ENCODE measurements at places on chromosomes 6 and 20.

GRCh38 chr6:153849072-153849779 is 189.8 kb upstream of the OPRM1 start:
- DNase-seq, result no peak

DNA sequence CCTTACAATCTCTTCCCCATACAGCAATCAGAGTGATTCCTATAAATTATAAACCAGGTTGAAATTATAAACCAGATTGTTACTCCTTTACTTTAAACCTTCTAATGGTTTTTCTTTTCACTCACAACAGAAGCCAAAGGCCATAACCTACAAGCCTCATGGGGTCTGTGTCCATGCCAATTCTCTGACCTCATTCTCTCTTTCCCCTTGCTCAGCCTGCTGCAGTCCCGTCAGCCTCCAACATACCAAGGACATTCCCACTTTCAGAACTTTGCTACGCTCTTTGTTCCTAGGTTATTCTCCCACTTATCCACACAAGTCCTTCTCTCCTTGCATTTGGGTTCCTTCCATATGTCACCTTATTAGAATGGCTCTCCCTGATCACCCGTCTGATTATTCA is 277.9 kb upstream of the TCF21 start:
- DNase-seq, result no peak

GRCh38 chr6:132685009-132685408 is 26.0 kb upstream of the TAAR1 start:
- no peak for DNase-seq

DNA sequence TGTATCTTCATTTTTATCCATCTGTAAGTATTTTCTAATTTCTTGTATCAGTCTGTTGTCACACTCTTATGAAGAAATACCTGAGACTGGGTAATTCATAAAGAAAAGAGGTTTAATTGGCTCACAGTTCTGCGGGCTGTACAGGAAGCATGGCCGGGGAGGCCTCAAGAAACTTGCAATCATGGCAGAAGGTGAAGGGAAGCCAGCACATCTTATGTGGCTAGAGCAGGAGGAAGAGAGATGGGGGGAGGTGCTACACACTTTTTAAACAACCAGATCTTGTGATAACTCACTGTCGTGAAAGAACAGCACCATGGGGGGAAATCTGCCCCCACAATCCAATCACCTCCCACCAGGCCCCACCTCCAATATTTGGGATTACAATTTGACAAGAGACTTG is 10.9 kb upstream of the BCKDHB start:
- no peak for DNase-seq

GRCh38 chr6:28474441-28475219 is 31.3 kb upstream of the ZSCAN23 start:
- no peak for DNase-seq

GRCh38 chr6:168485818-168486217 is 44.8 kb downstream of the SMOC2 start:
- no peak for DNase-seq

- no peak for DNase-seq
These were observed 22.6 kb downstream of the NOL4L start for GRCh38 chr20:32562495-32562911.

DNA sequence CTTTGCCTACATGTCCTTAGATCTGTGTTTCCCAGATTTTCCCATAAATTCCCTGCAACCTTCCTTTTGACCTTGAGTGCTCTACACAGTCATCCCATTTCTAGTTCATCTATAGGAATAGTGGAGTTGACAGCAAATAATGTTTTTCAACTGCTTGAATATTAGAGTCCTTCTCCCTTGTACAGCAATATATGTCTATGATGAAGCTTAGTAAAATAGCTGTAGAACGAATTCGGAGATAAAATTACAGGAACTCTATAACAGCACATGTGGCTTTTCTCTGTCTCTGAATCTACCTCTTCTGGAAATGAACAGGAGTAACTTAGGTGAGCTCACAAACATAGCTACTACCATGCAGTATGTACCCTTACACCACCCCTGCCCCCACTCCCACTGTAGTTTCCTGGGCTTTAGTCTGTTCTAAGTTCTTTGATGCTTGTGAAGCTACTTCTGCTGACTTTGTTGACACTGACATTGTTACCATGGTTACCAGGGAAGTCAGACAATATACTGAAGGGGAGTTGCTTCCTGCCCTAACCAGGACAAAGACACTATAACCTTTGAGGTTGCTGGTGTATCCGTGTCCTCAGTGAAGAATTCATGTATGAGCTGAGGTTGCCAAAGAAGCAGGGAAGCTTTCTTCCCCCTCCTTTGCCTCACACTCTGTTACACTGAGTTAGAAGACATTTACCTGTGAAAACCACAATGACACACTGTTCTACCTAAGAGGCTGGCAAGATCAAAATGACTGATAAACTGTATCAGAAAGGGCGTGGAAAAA is 35.8 kb upstream of the SHLD1 start:
- DNase-seq, result peak; percentile 50

DNA sequence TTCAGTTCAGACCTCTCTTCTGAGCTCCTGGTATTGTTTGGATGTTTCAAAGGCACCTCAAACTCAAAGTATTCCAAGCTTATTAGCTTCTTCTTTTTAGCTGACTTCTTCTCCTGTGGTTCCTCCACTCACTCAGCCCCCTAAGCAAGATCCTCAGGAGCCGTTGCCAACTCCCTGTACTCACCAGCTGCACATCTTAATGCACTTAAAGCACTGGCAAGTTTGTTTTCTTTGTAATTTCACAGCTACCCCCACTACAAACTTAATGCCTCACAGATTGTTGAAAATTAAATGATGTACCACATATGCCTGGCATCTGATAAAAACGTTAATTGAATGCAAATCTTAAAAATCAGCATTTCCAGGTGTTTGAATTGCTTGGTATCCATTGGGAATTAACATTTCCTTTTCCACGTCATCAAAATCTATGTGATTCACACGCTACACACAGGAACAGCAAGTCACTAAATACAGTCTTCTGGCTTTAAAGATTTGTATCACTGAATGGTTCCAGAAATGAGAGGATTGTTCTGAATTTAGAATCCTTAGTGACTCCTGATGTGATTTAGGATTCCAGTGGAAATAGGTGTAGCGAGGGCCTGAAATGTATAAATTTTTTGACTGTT is 24.5 kb downstream of the CALHM6 start:
- no peak for DNase-seq

- DNase-seq, result no peak
These were observed 171.1 kb downstream of the MCHR2 start for GRCh38 chr6:99822741-99823512.

DNA sequence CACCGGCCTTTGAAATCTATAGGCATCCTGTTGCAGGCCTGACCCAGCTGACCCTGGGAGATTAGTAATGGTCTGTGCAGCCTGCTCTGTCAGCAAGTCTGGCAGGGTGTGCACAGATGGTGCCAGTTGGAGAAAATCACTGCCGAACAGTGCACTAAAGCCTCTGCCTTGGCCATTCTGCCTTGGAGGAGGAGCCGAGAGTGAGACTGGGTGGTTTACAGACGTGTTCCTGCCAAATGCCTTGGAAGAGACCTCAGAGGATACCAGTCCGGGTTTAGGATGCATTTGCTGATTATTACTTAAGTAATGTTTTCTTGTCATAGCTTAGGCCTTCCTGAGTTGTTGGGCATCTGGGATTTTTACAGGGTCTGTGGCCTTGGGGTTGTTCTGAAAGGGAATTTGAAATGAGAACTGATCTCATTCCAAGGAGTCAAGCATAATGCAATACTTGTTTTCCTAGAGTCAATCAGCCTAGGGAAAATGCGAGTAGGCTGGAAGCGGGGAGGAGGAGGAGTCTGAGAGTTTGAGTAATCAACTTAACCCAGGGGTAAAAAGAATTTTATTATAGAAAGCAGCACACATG is 292.1 kb downstream of the SOX4 start:
- no peak for DNase-seq

- DNase-seq, result no peak
These were observed 86.2 kb downstream of the AHI1 start for GRCh38 chr6:135411339-135411738.

GRCh38 chr6:38671885-38672467 is 31.0 kb downstream of the GLO1 start:
- peak; percentile 9 for DNase-seq

DNA sequence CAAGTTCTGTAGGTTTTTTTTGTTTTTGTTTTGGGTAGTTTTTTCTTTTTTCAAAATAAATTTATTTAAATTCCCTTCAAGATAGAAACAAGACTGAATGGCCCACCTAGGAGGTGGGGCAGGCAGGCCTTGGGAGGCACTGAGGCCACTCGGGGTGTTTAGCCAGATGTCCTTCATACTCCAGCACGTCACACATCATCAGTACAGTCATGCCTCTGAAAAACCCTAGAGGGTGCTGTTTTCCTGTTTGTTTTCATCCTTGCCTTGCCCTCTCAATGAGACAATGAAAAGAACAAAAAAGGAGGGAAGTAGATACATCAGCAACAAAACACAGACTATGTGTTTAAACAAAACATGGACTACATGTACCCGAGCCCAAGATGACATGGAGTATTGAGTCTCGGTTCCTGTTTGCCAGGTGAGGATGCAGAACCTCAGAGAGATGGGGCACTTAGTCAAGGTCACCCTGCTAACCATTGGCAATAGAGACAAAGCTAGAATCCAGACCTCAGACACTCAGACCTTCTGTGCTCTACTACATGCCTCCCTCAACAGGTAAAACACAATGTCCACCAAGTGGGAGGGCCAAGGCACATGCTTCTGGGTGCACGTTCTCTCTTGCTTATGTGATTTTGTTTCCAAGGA is 26.8 kb upstream of the CLIC5 start:
- DNase-seq, result peak; percentile 4

GRCh38 chr6:154649721-154650120 is 83.5 kb upstream of the SCAF8 start:
- DNase-seq, result no peak

DNA sequence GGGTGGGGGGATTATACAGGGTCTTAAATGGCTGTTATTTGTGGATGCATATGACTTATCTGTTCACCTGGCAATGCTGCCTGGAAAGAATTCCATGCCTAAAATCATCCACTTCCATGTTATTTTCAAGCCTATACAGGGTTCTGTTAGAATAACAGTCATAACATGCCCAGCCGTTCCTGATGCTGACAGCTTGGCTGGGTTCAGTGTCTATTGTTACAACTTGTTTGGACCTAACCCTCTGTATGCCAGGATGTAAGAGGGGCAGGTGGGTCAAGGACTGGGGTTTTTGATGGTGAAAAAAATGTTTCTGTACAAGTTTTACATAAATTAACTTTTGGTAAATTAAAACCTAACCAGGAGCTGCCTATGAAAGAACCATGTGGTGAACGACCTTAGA is 79.8 kb downstream of the GINS1 start:
- DNase-seq, result no peak

DNA sequence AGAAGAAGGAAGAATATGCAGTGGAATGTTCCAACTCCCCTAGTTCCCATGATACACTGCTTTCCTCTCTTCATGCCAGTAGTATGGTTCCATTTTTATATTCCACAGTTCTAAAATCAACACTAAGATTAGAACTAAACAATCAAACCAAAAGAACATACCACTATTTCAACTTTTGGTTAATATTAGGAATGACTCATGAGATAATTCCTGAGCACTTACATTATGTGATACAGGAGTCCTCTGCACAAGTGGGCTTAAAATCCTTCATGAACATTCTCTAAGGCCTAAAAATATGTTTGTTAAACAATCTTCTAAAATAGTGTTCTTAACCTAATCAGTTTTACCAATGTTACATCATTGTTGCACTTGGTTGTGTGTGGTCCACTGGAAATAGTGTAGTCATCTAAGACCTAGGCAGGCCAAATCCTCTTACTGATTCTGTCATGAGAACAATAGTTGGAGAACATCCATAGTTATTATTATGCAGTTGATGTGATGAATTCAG is 30.3 kb upstream of the RCAN2 start:
- DNase-seq, result no peak

DNA sequence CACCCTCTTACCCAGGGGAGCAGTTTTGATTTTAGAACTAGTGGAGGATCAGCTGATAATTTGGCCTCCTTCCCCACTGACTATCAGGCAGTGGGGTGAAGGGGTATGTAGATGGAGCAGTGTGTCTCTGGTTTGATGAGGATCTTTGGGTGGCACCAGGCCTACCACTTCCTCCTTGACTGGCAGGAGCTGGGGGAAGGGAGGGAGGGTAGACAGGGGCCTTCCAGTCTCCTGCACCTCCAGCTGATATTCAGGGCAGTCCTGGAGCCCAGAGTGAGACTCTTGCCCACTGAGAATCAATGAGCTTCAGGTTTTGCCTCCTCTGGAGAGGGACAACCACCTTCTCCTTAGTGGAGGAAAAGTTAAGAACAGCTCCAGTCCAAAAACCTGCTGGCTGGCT is 3.2 kb downstream of the DEF6 start:
- DNase-seq, result no peak

GRCh38 chr6:159252955-159253508 is 83.8 kb downstream of the FNDC1 start:
- no peak for DNase-seq

GRCh38 chr6:142728910-142729481 is 216.0 kb downstream of the HIVEP2 start:
- no peak for DNase-seq

- no peak for DNase-seq
These were observed 17.3 kb downstream of the TULP4 start for GRCh38 chr6:158329531-158329930.

DNA sequence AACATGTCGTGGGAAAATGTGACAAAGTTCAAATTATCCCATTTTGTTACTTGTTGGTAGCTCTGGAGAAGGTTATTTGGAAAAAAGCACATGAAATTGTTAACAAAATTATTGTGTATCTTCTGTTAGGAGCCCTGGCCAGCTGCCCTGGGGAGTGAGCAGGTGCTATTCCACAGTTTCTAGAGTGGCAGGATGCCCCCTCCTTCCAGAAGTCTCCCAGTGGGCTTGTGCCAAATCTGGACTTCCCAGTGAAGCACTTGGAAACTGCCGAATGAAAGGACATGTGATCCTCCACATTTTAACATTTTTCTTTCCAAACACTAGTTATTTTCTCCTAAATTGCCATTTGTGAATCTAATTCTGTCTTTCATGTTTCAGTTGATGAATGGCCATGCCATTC is 66.9 kb upstream of the CLDN20 start:
- no peak for DNase-seq

DNA sequence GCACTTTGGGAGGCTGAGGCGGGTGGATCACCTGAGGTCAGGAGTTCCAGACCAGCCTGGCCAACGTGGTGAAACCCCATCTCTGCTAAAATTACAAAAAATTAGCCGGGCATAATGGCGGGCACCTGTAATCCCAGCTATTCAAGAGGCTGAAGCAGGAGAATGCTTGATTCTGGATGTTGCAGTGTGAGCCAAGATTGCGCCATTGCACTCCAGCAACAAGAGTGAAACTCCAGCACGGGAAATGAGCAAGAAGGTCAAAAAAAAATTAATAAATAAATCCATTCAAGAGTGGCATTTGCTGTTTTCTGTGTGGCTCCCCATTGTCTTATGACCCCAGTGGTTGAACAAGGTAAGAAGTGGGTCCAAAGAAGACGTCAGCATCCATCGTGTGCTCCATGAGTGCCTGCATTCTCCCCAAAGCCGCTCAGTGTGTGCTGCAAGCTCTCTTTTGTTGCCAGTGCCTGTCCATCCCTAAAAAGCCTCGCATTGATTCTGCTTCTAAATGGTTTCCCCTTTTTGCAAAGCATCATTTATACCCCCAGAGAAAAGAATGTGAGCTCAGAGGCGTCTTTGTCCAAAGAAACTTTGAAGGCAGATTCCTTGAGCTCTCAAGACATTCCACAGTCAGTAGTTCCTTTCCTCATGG is 38.8 kb upstream of the MAP3K4 start:
- DNase-seq, result no peak
